ENCODE measurements at places on chromosomes 7 and 10.

DNA sequence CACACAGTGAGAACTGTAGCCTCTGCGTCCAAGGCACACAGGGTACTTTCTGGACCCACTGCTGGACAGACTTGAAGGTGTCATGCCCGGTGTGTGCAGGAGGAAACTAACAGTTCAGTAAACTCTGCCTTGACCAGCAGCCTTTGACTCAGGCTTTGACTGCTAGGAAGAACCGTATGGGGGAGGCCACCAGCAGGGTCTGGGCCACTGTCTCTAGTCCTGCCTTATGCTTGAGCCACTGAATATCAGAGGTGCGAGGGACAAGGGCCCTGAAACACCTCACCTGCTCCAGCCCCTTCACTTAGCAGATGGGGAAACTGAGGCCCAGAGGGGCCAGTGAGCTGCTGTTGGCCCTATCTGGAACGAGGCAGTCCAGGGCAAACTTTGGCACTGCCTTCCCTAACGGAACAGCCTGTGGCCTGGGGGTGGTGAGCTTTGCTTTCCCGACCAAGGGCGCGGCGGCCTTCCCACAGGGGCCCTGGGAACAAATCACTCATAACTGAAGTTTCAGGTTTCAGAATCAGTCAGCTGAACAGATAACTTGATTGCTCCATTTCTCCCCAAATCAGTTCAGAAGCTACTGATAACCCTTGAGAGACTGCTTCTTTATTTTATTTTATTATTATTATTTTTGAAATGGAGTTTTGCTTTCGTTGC, 130.0 kb downstream of the FAM53B start:
- DNase-seq = no peak

- DNase-seq = no peak
Observed at GRCh38 chr7:97639036-97639435, 92.8 kb upstream of the TAC1 start.

GRCh38 chr7:80870813-80871212, 48.0 kb downstream of the SEMA3C start:
- no peak for DNase-seq

DNA sequence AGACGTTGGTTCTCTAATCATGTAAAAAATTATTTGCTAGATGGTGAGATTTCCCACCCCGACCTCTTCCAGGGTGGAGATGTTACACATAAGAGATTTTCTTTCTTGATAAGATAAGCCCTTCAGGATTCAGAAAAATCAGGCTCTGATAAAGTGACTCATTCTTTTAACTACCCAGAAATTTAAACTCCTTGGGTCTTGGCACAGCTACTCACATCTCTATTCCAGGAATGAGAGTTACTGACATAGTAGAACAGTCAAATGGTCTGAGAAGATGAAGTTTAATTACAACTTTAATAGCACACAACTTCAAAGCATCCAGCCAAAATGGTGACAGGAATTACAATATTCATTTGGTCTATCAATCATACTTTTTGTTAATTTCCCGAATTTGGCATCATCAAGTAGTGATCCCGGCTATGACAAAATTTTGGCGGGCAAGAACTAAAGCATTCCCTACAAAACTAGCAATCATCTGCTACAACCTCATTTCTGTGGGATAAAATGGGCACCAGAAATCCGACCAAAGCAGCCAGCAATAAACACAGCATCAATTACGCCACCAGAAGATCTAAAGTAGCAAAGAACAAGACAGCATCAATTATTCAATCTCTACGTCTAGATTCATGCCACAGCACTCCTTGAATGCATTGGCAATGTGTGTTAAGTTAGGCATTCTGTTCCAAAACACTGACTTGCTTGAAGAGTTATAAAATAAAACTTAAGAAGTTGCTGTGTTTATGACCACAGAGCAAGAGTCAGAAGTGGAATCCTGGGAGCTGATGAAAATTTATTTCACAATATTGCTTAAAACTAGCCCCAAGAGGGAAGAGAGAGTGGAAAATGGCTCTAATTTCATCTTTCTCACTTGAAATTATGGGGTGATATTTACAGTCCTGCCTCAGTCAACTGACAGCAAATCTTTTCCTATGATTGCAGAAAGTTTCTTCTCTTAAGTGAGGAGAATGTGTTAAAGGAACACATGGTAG, 565.7 kb upstream of the ANKRD30A start:
- DNase-seq = no peak

DNA sequence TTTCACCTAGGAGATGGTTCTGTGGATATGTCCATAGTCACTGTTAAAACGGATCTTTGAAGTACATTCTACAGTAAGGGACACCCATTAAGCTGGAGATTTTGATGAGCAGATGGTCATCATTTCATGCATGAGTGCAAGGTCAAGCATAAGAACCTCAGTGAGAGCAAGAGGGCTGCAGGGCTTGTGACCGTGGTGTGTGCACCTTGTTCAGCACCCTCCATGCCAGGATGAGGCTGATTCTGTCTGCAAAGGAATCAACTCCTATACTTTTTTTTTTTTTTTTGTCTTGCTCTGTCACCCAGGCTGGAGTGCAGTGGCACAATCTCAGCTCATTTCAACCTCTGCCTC, 17.6 kb downstream of the PDSS1 start:
- no peak for DNase-seq

Data from activated CD4-positive, alpha-beta T cell treated with anti-CD3 and anti-CD28 coated beads for 4 hours (primary cell).